Hippocampal formation (tissue), 2 donors: ENCODE measurements at places on chromosomes 1 and 21.
A peak's percentile ranks its signal among the peaks of the same experiment; 100 is the strongest.

GRCh38 chr1:228037401-228038386 lies 30.9 kb downstream of the WNT3A start:
- DNase-seq: no peak

- DNase-seq: no peak
These were observed 656.4 kb upstream of the ADGRL2 start for GRCh38 chr1:81144240-81144825.

DNA sequence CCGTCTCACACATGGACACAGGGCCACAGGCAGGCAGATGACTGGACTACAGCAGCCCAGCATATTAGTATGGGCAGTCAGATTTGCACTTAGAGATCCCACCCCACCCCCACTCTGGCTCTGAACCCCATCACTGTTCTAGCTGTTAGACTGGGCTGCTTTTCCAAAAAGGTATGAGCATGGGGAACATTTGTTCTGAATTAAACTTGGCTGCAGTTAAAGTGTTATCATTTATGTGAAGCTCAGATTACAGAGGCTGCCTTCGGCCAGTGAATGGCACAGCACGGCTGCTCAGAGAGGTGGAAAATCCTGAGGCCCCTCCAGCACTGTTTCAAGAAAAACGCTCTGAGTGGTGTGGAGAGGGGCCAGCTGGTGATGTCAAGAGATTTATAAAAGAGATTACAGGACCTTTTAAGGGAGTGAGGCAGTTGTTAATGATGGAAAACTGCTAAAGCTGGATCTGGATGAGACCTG lies 6.9 kb upstream of the NOS1AP start:
- DNase-seq: no peak

DNA sequence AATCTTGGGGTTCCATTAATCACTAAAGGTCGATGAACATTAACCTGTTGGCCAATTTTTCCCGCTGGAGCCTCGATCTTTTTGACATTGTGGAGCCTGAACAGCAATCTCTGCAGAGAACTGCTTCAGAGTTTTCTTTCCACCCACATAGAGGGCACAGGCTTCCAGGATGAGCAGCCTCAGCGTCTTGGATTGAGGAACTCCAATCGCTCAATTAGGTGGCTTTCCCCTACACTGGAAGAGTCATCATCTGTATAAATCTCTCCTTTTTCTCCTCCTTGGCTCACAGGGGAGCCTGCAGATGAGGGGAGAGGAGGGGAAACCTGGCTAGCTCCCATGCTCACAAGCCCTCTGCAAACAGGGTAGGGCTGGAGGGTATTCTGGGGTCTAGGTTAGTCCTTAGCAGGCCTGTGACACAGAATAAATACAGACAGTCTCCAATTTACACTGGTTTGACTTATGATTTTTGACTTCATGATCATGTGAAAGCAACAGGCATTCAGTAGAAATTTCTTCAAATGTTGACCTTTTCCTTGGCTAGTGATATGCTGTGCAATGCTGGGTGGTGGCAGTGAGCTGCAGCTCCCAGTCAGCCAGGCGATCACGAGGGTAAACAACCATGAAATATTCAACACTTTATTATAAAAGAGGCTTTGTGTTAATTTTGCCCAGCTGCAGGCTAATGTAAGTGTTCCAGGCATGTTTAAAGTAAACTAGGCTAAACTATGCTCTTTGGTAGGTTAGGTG lies 80.8 kb downstream of the PGBD5 start:
- DNase-seq: peak; percentile 54

DNA sequence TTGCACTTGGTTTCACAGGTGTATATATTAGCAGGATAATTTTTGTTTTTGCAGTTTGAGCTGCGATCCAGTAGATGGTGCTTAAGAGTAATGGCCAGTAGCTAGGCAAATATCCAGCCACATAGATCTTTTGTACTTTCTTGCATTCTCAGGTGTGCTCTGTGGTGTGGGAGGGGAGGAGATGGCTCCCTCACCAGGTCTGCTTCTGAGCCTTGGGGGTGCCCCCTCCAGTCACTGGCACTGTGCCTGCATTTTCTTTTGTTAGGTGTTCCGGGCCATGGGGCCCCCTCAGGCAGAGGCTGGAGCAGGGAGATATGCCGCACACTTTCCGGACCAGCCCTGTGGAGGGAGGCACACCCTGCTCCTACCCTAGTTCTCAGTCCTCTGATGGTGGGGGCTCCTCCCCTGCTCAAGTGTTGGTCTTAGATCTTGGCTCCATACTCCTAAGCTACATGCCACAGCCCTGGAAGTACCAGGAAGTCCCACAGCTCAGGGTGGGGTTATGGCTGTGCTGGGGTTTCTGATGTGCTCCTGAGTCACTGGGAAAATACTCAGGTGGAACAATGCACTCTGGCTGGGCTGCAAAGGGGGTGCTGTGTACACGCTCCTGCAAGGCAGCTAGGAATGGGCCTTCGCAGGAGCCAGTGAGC lies 197.6 kb upstream of the DMRTA2 start:
- no peak for DNase-seq

GRCh38 chr1:167471568-167471967 lies 46.8 kb downstream of the CD247 start:
- no peak for DNase-seq

- DNase-seq: no peak
These were observed 52.2 kb downstream of the TRAF5 start for GRCh38 chr1:211378844-211379243.

GRCh38 chr1:29469457-29469856 lies 233.1 kb downstream of the PTPRU start:
- no peak for DNase-seq

DNA sequence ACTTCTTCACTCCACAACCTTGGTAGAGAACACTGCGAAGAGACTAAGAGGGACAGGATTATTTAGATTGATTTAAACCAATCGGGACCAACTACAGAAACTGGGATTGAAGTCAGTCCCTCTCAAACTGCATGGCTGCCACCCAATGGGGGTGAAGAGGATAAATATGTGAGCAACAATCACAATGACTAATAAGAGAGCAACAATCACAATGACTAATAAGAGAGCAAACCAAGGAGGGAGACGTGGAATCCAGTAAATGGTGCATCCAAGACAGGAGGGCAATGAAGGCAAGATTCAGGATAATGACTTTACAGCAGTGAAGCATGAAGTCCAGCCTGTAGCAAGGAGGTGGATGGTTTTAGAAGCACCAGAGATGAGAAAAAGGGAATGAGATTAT lies 322.8 kb downstream of the TTLL7 start:
- DNase-seq: no peak

GRCh38 chr21:32645261-32646182 lies 33.3 kb upstream of the CFAP298 start:
- DNase-seq: no peak

- DNase-seq: peak; percentile 28
These were observed 953 bp upstream of the NDUFS2 start for GRCh38 chr1:161200992-161201835.
